ENCODE measurements at places on chromosomes 1 and 21.

DNA sequence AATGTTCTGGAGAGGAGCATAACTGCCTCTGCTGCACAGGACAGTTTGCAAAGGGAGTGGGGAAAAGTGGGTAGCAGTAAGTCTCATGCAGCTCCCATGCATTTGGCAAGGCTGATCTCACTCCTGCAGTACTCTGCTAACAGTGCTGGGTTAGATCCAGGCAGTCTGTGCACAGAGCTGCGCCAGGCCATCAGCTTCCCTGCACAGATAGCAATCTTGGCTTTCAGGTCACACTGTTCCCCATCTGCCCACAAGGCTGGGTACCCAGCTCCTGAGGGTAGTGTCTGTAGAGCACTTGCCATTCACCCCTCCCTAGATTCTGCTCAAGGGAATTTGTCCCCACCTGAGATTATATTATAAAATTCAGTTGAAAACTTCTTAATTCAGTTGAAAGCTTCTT, 72.1 kb downstream of the SH3BGR start:
- DNase-seq: no peak

GRCh38 chr1:1088029-1088800, 14.1 kb upstream of the RNF223 start:
- DNase-seq: no peak

- no peak for DNase-seq
These were observed 31.0 kb downstream of the ATP5PO start for GRCh38 chr21:33884376-33885171.

GRCh38 chr1:226664413-226665101, 74.5 kb downstream of the ITPKB start:
- DNase-seq: no peak

- no peak for DNase-seq
These were observed 180.7 kb downstream of the GRIK3 start for GRCh38 chr1:36853638-36854037.

DNA sequence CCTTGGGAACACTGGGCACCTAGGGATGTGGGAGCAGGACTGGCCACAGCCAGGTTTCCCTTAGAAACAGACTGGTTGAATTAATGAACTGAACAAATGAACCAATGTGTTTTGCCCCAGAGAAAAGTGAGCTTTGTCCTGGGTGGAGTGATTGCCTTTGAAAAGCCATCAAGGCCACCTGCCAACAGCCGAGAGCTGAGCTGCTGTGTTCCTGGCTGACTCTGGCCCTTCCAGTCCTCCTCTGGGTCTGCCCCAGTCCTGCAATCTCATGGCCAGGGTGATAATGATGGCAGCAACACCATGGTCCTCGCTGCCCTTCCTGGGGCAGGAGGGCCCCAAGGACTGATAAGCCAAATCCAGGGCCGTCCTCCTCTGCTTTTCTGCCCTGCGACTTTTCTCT, 18.2 kb upstream of the GJA9 start:
- DNase-seq: no peak

GRCh38 chr1:213380865-213381264, 329.8 kb downstream of the RPS6KC1 start:
- DNase-seq: no peak
